ENCODE measurements at places on chromosomes 5 and 9.

GRCh38 chr5:172611913-172612312, 29.1 kb upstream of the NEURL1B start:
- DNase-seq = no peak

DNA sequence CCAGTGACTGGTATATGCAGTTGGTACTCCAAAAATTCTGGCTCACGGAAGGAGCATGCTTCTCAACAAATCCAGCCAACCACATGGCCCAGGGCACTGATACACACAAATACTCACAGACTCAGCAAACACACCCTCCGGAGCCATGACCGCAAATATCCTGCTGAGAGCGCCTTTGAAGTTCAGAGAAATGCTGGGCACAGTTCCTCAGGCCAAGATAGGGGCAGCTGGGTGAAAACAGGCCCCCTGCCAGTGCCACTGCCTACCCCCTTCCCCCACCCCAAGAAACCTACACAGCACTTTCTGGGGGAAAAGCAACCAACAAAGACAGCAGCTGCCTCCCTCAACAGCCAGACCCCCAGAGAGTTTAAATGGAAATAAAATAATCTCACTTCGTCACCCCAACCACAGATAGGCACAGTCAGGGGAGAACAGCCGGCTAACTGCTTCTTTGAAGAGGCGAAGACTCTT, 120.0 kb downstream of the C5orf15 start:
- DNase-seq = no peak

DNA sequence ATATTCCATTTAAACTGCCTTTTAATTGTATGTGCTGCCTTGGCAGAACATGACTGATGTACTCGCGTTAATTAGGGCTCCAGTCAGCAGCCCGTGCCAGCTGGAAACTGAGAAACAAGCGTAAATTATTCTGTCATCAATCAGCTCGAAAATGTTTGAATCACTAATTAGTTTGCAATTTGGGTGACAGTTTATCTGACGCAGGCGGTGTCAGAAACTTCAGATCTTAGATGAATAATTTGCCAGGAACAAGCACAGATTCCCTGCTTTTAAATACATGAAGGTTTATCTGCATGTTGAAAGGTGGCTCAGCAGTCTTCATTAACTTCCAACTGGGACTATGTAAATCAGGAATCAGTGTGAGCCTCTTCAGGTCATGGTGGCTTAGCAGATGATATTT, 176.0 kb upstream of the TLE4 start:
- no peak for DNase-seq

DNA sequence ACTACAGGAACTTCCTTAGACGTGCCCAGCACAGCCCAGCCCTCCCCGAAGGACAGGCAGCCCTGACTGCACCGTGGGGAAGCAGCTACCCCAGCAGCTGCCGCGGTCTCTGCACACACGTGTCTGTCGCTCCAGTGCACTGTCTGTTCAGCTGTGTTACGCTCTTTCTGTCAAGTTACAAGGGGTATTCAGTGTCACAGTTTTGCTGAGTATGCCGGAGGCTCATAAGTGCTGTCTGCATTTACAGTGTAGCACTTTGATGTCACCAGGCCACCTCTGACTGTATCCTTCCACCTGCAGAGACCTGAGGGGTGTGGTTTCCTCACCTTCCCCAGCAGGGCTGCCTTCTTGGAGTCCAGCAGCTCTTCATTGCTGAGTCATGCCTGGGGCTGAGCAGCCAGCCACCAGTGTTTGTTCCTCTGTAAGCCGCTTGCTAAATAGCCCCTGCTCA, 126.8 kb downstream of the EHMT1 start:
- peak; percentile 13 for DNase-seq

DNA sequence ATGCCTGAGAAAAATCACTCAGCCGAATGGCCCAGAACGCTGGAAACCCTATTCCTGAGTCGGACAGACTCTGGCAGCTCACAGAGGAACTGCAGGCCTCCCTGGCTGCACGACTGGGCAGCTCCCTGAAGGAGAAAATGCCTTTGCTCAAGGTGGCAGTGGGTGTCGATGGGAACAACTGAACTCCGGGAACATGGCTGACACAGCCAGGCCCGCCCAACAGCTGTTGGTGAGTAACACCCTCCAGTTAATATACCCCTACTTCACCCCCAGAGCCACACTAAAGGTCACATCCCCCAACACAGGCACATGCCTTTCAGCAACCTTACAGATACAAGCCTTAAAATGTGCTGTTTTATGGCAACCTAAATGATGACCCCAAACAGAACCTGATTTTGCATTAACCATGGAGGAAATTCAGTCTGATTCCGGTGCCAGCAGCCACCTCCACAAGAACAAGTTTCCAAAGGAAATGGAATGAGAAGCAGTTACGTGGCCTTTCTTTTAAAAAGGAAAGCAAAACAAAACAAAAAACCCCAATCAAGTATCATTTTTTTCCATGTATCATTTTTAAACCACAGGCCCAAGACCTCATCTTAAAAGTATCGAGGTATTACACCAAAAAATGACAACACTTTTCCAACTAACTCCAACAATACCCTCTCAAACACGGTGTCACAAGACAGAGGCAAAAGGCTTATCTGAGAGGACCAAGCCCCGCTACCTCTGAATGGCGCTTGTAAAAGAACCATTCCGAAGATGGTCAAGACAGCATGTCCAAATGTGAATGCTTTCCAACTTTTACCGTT, 3.1 kb downstream of the KLF9 start:
- DNase-seq = peak; percentile 91

- DNase-seq = no peak
Observed at GRCh38 chr9:98260635-98261034, 5.2 kb upstream of the TBC1D2 start.

DNA sequence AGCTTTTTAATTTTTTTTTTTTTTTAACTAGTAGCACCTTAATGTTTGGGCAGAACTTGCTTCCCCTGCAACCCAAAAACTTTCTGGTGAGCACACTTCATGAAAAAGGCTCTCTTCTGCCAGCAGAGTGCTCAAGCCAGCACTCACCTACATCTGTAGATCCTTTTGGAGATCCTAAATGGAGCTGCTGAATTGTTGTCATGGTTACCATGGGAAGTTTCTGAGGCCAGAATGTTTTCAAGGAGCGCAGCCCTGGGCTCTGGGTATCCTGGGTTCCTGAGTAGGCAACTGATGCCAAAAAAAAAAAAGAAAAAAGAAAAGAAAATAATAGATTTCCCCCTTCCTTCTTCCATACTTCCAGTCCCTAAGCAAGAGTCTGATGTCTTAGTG, 3.1 kb upstream of the CPEB4 start:
- no peak for DNase-seq

DNA sequence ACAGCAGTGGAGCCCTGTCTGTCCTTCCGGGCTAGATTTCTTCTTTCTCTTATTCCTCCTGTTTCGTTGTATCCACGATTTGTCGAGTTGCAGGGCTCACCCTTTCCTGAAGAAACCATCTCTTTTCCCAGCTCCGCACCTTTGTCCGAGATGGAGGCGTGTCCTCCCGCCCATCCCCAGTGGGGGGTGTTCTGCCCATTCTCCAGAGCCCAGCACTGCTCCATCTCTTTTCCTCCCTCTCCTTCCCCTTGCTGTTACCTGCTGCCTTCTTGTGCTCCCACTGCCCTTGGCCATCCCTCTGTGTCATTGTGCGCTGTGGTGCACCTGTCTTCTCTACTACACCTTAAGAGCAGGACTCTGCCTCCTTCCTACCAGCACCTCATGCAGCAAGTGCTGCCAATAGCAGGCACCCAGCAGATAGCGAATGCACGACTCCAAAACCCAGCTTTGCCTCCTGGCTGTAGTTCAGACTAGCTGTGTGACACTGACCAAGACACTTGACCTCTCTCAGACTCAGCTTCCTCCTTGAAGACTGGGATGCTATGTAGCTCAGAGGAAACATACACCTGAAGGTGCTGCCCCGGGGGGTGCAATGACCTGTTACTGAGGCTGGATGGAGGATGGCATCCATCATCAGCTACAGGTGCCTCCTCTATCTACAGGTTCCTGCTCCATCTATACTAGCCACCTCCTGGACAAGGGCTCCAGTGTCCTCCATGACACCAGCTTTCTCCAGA, 8.9 kb downstream of the OR13J1 start:
- DNase-seq = no peak

- no peak for DNase-seq
Observed at GRCh38 chr9:83419961-83420360, 118.2 kb downstream of the FRMD3 start.

- peak; percentile 92 for DNase-seq
Observed at GRCh38 chr9:125484350-125485282, 222.4 kb downstream of the MAPKAP1 start.

DNA sequence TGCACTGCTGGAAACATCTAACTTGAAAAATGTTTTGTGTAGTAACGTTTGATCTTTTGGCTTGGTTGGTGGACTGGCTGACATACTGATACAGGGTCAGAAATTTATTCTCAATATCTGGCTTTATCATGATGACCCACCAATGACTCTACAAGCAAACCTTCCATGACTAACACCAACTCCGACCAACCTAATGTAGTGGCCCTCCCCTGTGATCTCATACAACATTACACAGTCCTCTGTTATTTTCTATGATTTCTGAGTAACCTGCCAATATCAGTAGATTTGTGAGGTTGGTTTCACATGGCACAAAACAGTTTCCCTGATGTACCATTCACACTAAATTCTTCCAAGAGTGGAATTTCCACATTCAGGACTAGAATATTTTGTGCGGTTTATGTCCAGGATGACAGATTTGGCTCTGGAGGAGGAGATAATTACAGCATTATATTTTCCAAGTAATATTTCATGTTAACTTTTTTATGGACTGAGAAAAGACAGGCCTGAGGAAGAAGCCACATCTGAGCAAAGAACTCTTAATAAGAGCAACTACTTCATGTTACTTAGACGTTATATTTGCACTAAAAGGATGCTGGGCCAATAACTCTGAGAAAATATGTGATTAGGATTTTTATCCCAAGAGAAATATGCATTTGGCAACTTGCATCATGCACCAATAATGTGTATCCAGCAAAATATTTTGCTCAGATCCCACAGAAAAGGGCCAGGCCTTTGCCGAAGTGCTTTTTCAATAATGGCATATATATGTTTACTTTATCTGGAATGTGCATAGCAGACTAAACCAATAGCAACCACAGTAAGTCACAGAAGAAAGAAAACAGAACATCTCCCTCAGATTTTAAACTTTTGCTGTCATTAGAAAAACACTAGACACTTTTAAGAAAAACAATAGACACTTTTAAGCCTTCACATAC, 273.4 kb downstream of the KCNN2 start:
- no peak for DNase-seq

GRCh38 chr5:54259981-54260380, 50.4 kb downstream of the ARL15 start:
- DNase-seq = no peak

- DNase-seq = peak; percentile 69
Observed at GRCh38 chr5:15615859-15616258, 115.9 kb downstream of the FBXL7 start.

DNA sequence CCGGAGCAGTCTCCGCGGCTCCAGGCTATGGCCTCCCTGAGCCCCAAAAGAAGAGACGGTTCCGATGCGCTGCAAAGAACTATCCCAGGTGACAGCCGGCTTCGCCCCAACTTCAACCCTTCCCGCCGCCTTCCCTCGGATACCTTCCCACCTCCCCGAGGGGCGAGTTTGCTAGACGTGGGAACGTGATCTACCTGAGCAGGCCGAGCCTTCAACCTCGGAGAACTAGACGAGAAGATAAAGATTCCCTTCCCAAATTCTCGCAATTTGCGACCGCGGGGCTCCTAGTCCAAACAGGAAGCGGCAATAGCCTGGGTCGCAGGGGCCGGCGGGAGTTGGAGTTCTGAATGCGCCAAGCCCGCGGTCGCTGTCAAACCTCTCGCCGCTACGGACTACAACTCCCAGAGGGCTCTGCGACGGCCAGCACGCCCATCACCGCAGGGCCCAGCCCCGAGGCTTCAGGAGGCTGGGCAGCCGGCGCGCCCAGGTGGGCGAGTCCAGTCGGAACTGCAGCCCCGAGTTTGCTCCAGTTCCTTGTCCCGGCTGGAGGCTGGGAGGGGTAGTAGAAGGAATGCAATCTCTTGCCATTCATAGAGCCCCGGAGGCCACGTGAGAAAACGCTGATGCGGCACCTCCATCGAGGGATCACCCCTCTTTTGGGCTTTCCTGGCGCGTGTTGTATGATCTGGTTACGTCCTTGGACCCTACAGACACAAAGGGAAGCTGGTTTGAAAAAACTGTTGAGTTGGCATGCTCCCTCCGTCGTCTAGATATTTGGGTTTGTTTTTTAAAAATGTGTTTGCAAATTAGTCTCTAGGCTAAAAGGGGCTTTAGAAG, at the start of gene SLC38A9:
TSS of gene SLC38A9 (minus strand) at position 302 of the 837 bp plus-strand sequence. CDS start 14,366 bp downstream, outside the sequence.
- peak; percentile 93 for DNase-seq

DNA sequence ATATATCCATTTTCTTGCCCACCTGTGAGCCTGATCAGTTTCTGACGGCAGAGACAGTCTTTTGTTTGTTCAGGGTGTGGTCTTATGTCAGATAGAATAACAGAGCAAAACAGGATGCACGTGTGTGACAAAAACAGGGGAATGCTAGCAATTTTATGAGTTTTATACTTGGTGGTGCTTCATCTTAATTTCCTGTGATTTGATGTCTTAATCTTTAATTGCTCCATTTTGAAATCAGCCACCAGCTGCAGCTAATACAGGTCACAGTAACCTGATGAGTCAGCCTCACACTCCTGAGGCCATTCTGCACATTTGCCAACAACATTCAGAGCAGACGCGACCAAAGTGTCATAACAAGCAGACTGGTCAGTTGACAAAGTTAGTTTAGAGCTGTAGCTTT, 42.3 kb upstream of the JMY start:
- peak; percentile 46 for DNase-seq

DNA sequence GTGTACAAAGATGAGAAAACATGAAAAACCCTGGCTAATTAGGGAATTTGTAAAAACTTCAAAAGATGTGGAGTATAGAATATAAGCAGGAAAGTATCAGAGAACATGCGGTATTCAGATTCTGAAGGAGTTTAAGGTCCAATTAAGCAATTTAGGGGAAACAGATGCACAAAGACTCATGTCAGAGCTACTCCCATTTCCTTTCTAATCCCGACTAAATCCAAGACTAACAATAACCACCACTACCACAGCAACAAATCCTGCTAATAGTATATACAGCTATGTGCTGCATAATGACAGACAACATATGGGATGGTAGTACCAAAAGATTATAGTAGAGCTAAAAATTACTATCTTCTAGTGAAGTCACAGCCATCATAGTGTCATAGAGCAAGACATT, 102.1 kb downstream of the LURAP1L start:
- DNase-seq = no peak

GRCh38 chr5:113302120-113302519, 132.7 kb downstream of the TSSK1B start:
- no peak for DNase-seq

GRCh38 chr9:130751631-130752355, 58.2 kb downstream of the EXOSC2 start:
- no peak for DNase-seq

- no peak for DNase-seq
Observed at GRCh38 chr5:124007675-124008398, 495.9 kb downstream of the CSNK1G3 start.

- peak; percentile 73 for DNase-seq
Observed at GRCh38 chr5:78953092-78953800, 31.9 kb downstream of the ARSB start.

DNA sequence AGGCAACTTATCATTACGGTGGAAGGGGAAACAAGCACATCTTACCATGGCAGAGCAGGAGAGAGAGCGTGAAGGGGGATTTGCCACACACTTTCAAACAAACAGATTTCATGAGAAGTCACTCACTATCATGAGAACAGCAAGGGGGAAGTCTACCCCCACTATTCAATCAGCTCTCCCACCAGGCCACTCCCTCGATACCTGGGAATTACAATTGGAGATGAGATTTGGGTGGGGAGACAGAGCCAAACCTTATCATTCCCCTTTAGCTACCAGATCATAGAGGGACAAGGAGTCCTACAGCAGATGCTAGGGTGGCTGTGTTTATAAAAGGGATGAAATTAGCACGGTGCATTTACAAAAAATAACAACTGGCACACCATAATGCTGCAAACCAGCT, 2149.4 kb upstream of the ACO1 start:
- DNase-seq = no peak

All from EH (cell line).